ENCODE measurements at places on chromosomes 7 and 10.

GRCh38 chr7:92625617-92626016 lies 35.4 kb upstream of the FAM133B start:
- peaks cover 34% of the 10 kb centered on the region for H3K4me1 ChIP-seq
- DNase-seq: no peak
- no peak overlapping the region for H3K27ac ChIP-seq
- peaks cover 10% of the 10 kb centered on the region for H3K36me3 ChIP-seq
- H3K27me3 ChIP-seq: no peaks in the 10 kb centered on the region

- no peaks in the 10 kb centered on the region for H3K27me3 ChIP-seq
- H3K4me1 ChIP-seq: peaks cover 45% of the 10 kb centered on the region
- no peak overlapping the region for H3K4me3 ChIP-seq
- peaks cover 2% of the 10 kb centered on the region for H3K36me3 ChIP-seq
Observed at GRCh38 chr10:50552771-50553535, 70.8 kb downstream of the SGMS1 start.

DNA sequence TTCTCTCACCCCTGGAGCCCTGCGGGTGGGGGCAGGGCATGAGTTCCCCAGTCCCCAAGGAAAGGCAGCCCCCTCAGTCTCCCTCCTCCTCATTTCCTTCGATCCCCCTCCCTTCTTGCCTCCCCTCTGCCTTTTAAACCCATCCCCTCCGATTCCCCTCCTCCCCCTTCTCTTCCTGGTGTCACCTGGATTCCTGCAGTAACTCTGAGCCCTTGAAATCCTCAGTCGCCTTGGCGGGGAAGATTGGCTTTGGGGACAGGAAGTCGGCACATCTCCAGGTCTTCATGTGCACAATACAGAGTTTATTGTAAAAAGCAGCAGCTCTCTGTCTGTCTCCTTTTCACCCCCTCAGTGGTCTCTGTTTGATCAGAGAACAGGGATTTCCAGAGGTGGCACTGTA lies 1.3 kb upstream of the MUC12 start:
- DNase-seq: no peak
- H3K27me3 ChIP-seq: peaks cover 45% of the 10 kb centered on the region
- H3K27ac ChIP-seq: no peak overlapping the region
- H3K36me3 ChIP-seq: peaks cover 4% of the 10 kb centered on the region
- H3K4me3 ChIP-seq: no peak overlapping the region

DNA sequence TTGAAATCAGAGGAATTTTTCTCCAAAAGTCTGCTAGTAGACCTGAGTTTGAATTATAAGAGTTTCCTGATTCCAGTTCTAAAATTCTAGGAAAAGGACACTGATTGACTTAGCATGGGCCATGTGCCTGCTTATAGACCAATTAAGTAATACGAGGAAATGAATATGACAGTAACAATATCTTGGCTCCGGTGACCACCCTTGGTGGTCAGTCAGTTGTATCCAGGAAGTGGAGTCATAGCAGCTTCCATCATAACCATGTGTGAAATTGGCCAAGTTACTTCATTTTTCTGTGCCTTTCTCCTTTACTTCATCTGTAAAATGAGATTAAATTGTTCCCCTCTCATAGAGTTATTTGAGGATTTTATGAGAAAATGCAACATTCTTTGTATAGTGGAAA lies 66.9 kb downstream of the MTPAP start:
- no peaks in the 10 kb centered on the region for H3K36me3 ChIP-seq
- DNase-seq: no peak
- no peaks in the 10 kb centered on the region for H3K4me1 ChIP-seq
- H3K27me3 ChIP-seq: no peaks in the 10 kb centered on the region
- no peak overlapping the region for H3K4me3 ChIP-seq

GRCh38 chr7:114789871-114790311 lies 132.0 kb upstream of the MDFIC start:
- H3K36me3 ChIP-seq: no peaks in the 10 kb centered on the region
- no peak for DNase-seq
- no peak overlapping the region for H3K4me3 ChIP-seq
- peaks cover 3% of the 10 kb centered on the region for H3K27me3 ChIP-seq
- H3K4me1 ChIP-seq: no peaks in the 10 kb centered on the region
- no peak overlapping the region for H3K27ac ChIP-seq

DNA sequence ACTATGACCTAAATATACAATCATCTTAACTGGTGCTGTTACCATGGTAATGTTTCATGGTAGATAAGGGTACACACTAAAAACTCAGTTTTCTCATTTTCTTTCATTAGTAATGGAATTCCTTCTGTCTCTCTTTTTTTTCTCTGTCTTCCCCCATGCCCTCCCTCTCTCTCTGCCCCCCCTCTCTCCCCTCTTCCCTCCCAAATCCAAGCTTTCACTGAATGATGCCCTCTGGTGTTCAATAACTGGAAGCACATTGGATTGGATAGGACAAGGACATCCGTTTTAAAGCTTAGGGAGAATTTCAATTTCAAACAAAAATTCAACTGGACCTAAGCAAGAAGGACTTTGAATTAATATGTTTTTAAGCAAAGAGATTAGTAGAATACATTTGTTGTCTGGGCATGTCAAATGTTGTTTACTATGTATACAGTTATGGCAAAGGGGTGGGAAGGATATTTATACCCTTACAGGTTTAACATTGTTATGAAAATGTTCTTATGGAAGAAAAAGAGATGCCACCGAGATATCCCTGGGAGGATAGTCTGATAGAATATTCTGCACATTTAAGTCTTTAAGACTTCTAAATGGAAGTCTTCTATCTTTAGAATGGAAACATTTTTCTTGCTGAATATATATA lies 6.1 kb downstream of the CHRM2 start:
- H3K4me1 ChIP-seq: no peaks in the 10 kb centered on the region
- no peak overlapping the region for H3K4me3 ChIP-seq
- no peaks in the 10 kb centered on the region for H3K36me3 ChIP-seq
- DNase-seq: no peak
- H3K27me3 ChIP-seq: peaks cover 12% of the 10 kb centered on the region
- H3K27ac ChIP-seq: no peak overlapping the region

GRCh38 chr10:119026301-119027110 lies 3.0 kb upstream of the NANOS1 start:
- H3K27ac ChIP-seq: no peak overlapping the region
- DNase-seq: no peak
- H3K36me3 ChIP-seq: no peaks in the 10 kb centered on the region
- peaks cover 16% of the 10 kb centered on the region for H3K4me1 ChIP-seq
- no peaks in the 10 kb centered on the region for H3K27me3 ChIP-seq

DNA sequence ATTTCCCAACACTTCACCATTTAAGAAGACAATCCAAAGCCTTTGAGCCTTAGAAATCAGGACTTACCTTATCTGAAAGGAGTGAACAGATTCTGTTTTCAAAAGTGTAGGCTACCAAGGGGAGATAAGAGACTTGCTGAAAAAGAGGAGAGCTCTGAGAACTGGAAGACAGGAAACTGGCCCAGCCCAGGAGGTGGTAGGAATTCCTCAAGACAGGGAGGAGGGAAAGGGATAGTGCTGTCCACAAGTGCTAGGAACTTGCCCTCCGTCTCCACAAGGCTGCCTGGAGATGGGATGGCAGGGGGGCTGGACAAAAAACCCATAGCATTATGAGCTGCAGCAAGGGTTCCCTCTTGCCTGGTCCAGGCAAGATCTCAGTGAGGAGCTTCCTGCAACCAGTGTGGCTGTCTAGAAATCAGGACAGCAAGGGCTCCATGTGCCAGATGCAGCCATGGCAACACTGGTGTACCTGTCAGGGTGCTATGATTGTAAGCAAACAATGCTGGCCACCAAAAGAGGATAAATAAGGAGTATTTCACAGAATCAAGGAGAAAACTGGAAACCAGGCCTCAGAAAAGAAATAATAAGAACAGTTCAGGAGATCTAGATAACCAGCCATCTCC lies 22.7 kb upstream of the FRMD4A start:
- no peak overlapping the region for H3K27ac ChIP-seq
- H3K4me1 ChIP-seq: peaks cover 3% of the 10 kb centered on the region
- no peaks in the 10 kb centered on the region for H3K36me3 ChIP-seq
- peaks cover 4% of the 10 kb centered on the region for H3K27me3 ChIP-seq
- DNase-seq: no peak

GRCh38 chr7:124318721-124319450 lies 286.0 kb upstream of the TMEM229A start:
- DNase-seq: no peak
- H3K4me3 ChIP-seq: no peak overlapping the region
- no peaks in the 10 kb centered on the region for H3K27me3 ChIP-seq

GRCh38 chr10:63753808-63754207 lies 232.6 kb downstream of the REEP3 start:
- H3K4me3 ChIP-seq: no peak overlapping the region
- H3K27me3 ChIP-seq: peaks cover 15% of the 10 kb centered on the region
- no peaks in the 10 kb centered on the region for H3K36me3 ChIP-seq

GRCh38 chr10:49150426-49150825 lies 16.6 kb upstream of the FAM170B start:
- DNase-seq: no peak
- no peak overlapping the region for H3K4me3 ChIP-seq
- H3K4me1 ChIP-seq: no peaks in the 10 kb centered on the region
- H3K27ac ChIP-seq: no peak overlapping the region
- H3K36me3 ChIP-seq: peaks cover 3% of the 10 kb centered on the region

- no peaks in the 10 kb centered on the region for H3K27me3 ChIP-seq
- H3K4me3 ChIP-seq: no peak overlapping the region
- DNase-seq: no peak
- H3K4me1 ChIP-seq: no peaks in the 10 kb centered on the region
Observed at GRCh38 chr7:38282081-38282480, 8.6 kb upstream of the TARP start.

GRCh38 chr7:27520815-27521790 lies 141.6 kb downstream of the HIBADH start:
- no peak overlapping the region for H3K4me3 ChIP-seq
- peaks cover 3% of the 10 kb centered on the region for H3K4me1 ChIP-seq
- no peaks in the 10 kb centered on the region for H3K27me3 ChIP-seq
- peaks cover 32% of the 10 kb centered on the region for H3K36me3 ChIP-seq

GRCh38 chr7:130118801-130119200 lies 48.5 kb downstream of the KLHDC10 start:
- DNase-seq: no peak
- H3K36me3 ChIP-seq: peaks cover 53% of the 10 kb centered on the region
- peaks cover 2% of the 10 kb centered on the region for H3K4me1 ChIP-seq
- H3K27me3 ChIP-seq: no peaks in the 10 kb centered on the region
- no peak overlapping the region for H3K27ac ChIP-seq

- no peaks in the 10 kb centered on the region for H3K4me1 ChIP-seq
- no peak overlapping the region for H3K4me3 ChIP-seq
- H3K36me3 ChIP-seq: no peaks in the 10 kb centered on the region
- no peak overlapping the region for H3K27ac ChIP-seq
- H3K27me3 ChIP-seq: peaks cover 28% of the 10 kb centered on the region
- DNase-seq: no peak
Observed at GRCh38 chr10:117511601-117512390, 30.8 kb upstream of the EMX2 start.

Measured in naive thymus-derived CD8-positive, alpha-beta T cell (primary cell).